Astrocyte of the cerebellum (primary cell): ENCODE measurements at places on chromosomes 5 and 9.

DNA sequence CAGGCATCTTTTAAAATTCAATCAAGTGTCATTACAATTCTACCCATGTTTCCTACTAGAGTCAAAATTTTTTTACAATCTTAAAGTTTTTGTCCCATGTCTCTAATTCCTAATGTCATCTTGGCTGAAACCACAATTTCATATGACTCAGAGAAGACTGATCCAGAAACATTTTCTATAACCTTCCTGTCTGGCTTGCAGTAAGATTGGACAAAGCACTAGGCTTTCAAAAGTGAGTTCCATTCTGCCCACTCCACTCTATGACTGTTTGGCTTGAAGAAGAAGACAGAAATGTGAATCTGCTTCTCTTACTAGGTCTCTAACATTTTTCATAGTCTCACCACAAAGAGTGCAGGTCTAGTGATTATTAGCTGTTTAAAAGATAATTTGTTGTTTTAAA is 88.8 kb downstream of the NR3C1 start:
- peak; percentile 47 for DNase-seq

DNA sequence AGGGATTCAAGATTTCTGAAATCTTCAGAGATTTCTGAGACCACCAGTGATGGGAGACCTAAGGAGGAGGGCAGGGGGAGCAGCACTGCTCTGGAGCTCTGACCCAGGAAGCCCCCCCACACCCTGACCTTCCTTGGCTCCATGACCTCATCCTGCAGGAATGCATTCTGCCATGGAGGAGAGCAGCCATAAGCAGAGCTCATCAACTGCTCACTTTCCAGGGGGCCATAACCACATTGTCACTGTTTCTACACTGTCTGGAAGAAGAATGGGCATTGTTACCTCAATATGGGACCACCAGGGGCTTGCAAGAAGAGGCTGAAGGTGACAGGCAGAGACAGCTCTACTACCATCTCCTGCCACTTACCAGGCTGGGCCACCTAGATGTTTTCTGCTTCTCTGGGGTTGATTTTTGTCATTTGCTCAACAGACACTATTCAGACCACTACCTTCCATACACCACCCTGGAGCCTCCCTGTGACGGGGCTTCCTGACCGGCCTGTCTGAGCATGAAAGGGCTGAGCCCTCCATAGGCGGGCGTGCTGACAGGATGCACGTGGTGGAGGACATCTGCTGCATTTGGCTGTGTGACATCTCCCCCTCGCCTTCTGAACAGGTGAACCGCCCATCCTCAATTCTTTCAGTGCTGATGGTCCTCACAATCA is 2.3 kb upstream of the TSC1 start:
- DNase-seq = no peak

- no peak for DNase-seq
These were observed 10.6 kb downstream of the PRDM6 start for GRCh38 chr5:123099514-123100151.

DNA sequence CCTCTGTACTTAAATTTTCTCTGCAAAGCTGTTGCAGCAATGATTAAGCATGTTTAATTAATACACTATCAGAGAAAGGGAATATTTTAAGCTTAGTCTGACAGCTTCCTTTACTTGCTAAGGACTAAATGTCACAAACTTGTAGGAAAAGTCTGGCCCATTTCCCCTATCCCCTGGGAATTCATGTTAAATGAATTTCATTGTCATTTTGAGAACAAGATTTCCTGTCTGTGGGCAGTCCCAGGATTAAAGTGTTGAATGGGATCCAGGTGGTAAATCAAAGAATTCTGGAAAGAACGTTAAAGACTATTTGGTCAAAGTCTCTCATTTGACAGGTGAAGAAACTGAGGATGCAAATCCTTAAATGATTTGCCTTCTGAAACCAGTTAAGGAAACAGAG is 214.8 kb downstream of the MPDZ start:
- DNase-seq = no peak

DNA sequence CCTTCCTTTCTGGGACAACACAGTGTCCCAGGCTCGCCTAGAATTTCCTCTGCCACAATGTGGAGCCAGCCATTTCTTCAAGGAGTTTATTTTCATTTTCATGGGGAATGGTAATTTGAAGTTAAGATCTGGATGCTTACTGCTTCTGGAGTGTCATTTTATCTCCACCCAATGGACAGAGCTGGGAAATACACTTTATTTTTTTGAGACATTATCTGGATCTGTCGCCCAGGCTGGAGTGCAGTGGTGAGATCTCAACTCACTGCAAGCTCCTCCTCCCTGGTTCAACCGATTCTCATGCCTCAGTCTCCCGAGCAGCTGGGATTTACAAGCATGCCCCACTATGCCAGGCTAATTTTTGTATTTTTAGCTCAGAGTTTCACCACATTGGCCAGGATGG is 12.7 kb upstream of the THG1L start:
- peak; percentile 65 for DNase-seq

DNA sequence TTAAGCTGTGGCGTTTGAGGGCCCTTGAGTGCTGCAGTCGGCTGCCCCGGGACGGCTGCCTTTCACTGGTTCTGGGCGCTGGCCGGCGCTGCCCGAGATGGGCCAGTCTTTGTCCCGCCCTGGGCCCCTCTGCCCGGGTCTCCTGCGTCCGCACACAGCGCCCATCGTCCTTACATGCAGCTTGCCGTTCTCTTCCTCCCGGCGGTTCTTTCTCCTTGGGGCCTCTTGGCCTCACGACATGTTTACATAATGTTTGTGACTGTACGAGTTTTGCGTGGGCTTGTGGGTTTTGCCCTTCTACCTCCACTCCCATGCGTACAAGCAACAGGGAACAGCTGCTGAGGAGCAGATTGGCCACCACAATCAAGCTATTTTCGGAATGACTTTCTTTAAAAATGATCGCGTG is 618 bp downstream of the TNPO1 start:
- DNase-seq = no peak

GRCh38 chr5:143471041-143471509 is 67.6 kb upstream of the NR3C1 start:
- DNase-seq = no peak

DNA sequence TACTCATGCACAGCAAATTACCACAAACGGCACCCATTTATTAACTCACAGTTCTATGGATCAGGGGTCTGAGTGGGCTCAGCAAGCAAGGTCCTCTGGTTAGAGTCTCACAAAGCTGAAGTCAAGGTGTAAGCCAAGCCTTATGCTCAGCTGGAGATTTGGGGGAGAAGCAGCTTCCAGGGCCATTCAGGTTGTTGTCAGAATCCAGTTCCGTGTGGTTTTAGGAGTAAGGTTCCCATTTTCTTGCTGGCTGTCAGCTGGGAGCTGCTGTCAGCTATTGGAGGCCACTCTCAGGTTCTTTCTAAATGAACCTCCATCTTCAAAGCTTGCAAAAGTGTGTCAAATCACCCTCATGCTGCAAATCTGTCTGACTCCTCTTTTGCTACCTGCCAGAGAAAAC is 17.7 kb downstream of the FCN2 start:
- no peak for DNase-seq

DNA sequence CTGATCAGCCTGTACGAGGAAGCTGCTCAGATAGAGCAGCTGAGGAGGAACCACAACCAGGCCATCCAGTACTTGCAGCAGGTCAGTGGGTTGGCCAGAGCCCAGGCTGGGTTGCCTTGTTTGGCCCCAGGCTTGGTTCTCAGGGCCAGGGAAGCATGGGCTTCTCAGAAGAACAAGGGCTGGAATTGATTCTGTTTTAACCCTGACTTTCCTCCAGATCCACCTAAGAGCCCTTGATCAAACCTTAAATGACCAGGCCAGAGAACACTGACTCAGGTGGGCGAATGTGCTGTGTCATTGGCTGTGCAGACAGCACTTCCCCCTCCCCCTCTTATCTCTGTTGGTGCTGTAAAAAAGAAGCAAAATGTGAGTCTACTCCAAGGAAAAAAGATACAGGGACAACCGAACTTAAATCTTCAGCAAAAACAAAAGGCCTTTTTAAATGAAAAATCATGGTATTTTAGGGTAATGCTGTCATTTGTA is 28.1 kb downstream of the TTC23L start:
- no peak for DNase-seq

GRCh38 chr9:84945878-84946538 is 276.5 kb downstream of the NTRK2 start:
- DNase-seq = no peak

GRCh38 chr9:33453999-33454660 is 6.7 kb upstream of the AQP3 start:
- no peak for DNase-seq

DNA sequence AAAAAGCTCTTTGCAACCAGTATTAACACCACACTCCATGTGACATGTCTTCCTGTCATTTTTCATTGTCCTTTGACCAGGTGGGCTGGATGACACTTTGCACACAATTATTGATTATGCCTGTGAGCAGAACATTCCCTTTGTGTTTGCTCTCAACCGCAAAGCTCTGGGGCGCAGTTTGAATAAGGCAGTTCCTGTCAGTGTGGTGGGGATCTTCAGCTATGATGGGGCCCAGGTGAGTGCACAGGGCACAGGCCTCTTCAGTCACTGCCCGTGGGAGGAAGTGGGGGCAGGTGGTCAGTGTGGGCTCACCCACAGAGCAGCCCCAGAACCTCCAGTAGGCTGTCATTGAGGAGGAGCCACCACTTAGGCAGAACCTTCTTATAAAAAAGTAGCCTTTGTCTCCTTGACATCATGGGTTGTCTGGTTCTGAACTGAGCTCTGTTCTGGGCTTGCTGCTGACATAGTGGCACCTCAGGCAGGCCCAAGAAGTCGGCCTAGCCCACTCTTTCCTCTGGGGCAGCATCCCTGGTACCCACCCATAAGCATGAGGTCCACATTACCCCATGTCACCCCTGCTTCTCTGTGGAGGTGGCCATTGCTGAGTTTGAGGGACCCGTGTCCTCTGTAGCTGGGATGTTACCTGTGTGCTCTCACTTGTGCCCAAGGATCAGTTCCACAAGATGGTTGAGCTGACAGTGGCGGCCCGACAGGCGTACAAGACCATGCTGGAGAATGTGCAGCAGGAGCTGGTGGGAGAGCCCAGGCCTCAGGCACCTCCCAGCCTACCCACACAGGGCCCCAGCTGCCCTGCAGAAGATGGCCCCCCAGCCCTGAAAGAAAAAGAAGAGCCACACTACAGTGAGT is 39.3 kb downstream of the SECISBP2 start:
- no peak for DNase-seq

DNA sequence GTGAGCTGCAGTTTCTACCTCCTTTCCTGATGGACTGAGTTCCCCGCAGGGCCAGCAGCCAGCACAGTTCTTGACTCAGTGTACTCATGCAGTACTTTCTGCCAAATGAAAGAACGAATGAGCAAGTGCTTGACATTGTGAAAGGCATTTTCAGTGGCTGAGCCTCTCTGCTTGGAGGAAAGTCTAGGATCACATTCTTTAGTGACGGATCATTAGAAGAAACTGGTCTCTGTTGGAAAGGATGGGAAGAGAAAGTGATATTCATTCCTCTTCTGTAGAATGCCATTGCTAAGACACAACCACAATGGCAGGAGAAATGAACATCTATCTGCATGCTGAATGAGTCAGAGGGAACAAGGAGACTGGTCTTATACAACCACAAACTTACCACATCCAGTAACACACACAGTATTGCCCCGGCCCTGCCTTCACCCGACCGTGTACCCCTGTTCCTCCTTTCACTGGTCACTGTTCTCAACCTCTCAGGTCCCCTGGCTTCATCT is 206.9 kb downstream of the CRB2 start:
- peak; percentile 86 for DNase-seq

DNA sequence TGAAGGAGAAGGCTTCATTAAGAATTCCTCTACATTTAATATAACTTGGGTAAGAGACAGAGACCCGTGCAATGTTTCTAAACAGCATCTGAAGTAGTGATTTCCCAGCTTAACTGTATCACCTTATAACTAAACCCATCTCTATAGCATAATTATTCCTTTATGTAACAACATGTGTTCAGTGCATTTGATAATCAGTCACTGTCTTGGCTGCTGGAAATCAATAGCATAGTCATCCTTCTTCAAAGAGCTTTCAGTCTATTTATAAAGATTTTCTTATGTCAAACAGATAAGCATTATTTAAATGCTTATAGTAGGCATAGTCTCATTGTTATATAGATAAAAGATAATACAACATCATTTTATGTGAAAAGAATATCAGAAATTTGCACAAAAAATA is 80.1 kb upstream of the TYRP1 start:
- DNase-seq = no peak

DNA sequence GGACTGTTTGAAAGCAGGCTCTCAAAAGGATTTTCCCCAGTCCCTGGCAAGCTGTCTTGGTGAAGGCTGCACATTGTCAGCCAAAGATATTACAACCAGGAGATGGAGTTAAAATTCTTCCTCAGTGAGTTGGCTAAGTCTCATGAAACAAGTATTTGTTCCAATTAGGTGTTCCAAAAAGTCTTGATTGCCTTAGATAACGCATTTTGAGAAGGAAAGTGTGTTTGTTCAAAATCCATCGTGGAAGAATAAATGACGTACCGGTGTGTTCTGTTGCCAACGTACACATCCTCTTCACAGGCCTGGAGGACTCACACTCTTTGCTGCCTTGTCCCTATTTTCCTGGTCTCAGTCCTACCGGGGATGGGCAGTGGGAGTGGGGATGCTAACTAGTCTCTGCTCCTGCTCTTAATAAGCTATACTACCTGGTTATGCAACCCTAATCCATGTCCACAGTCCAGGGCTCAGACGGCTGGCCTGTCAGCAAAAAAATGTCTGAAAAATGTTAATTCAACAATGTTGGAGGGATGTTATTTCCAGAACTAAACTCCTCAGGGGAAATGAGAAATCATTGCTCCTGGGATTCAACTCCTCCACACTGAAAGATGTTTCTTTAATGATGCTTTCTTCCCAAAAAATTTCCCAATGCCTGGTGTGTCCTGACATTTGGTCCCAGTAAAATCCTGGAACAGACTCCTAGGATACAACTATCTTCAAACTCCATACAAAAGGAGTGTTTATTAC is 175.3 kb upstream of the KLF9 start:
- no peak for DNase-seq

DNA sequence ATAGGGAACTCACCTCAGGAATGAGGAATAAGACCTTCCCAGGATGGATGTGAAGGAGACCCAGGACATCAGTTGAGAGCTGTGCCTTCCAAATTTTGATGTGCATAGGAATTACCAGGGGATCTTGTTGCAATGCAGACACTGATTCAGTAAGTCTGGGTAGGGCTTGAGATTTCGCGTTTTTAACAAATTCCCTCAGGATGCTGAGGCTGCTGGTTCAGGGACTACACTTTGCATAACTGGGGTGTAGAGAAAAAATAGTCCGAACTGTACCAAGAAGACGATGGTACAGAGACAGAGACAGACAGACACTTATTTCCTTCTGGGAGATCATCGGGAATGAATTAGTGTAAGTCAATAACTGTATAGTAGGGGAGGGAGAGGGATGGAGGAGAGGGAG is 82.3 kb upstream of the FREM1 start:
- DNase-seq = no peak

DNA sequence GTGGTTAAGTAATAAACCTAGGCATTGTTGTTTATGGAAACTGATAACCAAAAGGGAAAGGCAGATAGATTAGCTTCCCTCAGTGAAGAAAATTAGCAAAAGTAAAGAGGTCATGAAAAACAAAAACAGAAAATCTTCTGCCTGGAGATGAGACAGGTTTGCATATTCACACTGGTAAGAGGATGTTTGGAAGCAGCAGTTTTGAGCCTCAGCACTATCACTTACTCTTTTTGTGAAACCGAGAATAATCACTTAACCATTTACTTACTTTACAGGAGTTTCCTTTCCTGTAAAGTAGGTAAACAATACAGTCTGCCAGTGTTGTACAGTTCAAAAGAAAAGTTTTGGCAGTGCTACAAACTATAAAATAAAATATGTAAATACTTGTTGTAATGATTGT is 35.5 kb upstream of the EMB start:
- no peak for DNase-seq

GRCh38 chr5:581266-581665 is 30.9 kb upstream of the CEP72 start:
- no peak for DNase-seq
